ENCODE measurements at places on chromosomes 6 and 20.

DNA sequence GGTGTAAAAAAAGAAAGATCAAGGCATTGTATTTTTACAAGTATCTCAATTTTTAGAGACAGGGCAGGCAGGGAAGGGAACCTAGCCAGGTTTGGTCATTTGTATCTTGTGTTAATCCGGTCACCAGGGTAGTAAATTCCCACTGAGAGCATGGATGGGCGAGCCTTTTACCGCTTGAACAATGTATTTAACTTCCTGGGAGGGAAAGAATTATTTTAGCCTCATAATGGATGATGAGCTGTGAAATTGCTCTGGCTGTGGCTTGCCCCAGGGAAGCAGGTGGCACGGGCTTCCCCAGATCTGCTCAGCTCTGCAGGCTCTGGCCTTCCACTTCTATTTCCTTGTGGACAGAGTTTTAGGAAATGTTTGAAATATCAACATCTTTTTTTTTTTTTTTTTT lies 72.9 kb downstream of the TOX2 start:
- no peak for DNase-seq

DNA sequence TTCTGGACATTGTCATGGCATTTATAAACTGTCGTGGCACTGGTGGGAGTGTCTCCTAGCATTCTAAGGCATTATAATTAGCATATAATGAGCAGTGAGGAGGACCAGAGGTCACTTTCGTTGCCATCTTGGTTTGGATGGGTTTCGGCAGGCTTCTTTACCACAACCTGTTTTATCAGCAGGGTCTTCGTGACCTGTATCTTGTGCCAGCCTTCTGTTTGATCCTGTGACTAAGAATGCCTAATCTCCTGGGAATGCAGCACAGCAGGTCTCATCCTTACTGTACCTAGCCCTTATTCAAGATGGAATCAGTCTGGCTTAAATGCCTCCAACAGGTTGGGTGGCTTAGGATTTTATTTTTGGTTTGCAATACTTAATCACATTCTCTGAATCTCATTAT lies 142.7 kb upstream of the GGTLC1 start:
- DNase-seq: no peak

GRCh38 chr6:148249160-148249559 lies 93.5 kb upstream of the SASH1 start:
- no peak for DNase-seq

- DNase-seq: no peak
Observed at GRCh38 chr6:142935553-142936517, 9.1 kb downstream of the HIVEP2 start.

DNA sequence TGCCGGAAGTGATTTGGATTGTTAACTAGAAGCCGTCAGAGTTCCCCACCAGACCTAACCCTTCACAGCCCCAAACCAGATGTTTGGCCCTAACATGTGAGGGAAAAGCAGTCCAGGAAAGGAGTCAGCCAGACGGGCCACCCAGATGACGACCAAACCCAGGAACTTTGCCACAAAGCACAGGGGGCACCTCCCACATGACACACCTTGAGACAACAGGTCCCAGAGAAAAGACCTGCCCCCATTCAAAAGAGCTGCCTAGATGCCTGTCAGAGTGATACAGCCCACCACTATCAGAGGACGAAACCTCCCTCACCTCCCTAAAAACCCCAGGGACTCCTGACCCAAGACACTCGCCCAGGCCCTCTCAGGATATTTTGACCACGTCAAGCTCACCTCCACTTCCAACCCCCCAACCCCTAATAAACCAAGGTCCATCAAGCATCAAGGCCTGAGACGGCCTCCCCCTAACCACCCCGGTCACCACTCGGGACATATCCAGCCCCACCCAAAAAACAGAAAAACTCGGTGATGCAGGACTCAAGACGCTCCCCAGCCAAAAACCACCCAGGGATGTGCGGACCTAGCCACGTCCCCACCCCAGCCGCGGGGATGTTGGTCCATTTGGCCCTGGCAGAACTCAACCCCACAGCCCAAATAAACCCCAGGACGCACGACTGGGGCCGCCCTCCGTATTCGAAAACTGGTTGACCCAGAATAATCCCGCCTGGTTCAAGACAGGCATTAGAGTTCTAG lies 662 bp downstream of the ZNF343 start:
- DNase-seq: no peak

DNA sequence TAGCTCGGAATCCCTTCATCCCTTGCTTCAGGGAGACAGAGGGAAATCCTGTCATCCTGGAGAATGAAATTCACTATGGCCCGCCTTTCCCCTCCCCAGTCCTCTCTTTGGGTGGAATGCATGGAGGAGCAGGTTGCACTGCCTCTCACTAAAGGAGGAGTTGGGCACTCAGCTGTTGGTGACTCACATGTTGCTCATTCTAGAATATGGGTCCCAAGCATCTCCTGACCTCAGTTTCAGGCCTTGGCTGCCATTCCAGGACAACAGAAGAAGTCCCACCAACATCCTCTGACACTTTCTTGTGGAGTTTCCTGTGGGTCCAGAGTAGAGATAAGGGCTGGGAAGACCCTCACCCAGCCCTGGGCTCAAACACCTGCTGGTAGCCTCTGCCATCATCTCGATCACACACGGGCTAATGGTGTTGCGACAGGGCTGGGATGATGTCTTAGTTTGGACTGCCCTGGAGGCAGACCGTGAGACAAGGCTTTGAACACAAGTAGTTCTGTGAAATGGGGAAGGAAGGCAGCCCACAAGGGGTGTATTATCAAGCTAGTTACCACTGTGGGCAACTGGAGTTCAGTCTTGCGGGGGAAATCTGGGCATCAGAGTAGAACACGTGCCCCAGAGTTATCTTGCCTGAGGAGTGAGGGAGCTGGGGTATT lies 52.4 kb upstream of the RNF24 start:
- DNase-seq: no peak

- DNase-seq: peak; percentile 35
Observed at GRCh38 chr20:34824452-34824805, 1.0 kb downstream of the NCOA6 start.

DNA sequence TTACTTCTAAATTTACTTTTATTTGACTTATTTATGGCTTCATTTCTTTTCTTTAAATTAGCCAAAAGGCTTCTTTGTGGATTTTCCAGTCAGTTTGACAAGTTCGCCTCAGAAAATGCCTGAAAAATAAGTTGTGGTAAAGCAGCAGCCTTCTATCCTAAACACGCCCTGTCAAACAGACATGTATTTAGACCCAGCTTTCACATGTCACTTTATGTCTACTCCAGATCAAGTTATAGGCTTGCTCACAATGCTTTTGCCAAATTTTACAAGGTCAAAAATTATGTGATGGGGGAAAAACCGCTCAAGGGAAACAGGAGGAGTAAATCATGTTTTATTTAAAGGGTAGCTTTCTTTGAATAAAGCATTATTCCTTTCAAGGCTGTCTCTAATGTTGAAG lies 615.0 kb downstream of the HDGFL1 start:
- DNase-seq: no peak

DNA sequence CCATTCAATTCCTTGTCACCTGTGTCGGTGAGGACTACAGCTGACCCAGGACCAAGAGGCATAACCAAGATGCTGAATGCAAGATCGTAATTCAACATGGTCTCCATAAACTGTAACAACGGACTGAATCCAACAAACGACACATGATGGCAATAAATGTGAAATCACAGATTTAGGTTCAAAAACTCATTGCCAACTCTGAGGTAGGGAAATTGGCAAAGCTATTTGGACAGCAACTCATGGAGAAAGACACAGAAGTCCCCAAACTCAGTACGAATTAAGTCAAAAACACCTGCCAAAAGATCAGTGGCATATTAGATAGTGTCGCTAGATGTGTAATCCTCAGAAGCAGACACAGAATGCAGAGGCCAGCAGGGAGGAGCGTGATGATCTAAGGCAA lies 25.0 kb downstream of the CPNE5 start:
- DNase-seq: no peak

GRCh38 chr6:128806261-128806660 lies 76.7 kb upstream of the LAMA2 start:
- DNase-seq: no peak

GRCh38 chr6:14888575-14889000 lies 357.3 kb upstream of the JARID2 start:
- DNase-seq: no peak

All from omental fat pad (tissue), 4 donors.